Omental fat pad (tissue), 4 donors: ENCODE measurements at places on chromosomes 3 and 15. TPM values are rescaled to one million over a fixed set of nuclear protein-coding genes. Genes with fewer than 3 reads are reported as not detected.

GRCh38 chr3:155339052-155339451 is 45.6 kb upstream of the STRIT1 start:
- DNase-seq, result no peak

DNA sequence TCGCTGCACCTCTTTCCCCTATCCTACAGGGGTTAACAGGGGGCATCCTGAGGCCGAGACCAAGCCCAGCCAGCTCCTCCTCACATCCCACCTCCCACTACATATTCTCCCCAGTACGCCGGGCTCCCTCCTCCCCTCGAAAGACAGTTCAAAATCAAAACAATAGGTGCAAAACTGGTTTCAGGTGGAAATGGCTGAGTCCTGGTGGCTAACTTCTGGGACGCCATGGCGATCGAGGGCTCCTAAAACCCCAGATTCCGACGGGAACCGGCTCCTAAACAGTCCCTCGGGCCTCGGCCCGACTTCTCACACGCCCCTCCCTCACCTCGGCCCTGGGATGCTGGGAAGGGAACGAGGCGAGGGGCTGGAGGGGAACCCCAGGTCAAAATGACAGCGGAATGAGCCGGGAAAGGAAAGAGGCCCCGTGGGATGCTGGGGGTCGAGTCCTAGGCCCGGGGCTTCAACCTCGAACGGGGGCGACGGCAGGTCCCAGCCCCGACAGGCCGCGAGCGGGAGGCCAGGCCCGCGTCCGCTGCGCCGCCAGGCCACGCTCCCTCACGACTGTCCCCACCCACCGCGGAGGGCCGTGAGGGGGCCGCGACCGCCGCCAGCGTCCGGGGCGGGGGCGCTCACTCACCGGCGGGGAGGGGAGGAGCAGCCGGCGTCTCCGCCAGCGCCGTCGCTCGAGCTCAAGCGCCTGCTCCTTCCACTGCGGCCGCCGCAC is 492 bp downstream of the TMCC1 start:
- no peak for DNase-seq

- DNase-seq, result no peak
Observed at GRCh38 chr3:16243706-16244490, 20.8 kb downstream of the DPH3 start.

DNA sequence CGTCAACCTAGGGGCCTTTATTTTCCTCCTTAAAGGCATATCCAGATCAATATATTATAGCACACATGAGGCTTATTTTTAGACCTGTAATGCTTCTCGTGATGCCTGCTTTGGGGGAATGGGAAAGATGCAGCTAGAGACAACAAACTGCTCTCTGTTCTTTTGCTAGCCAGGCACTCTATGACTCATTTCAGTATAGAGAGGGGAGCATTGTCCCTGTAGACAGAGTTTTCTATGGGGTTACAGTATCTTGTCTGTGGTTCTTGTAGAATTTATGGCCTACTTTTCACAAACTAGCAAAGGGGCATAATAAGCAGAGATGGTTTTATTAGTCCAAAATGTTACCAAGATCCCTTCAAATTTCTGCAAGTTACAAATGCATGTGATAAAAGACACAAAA is 305.6 kb downstream of the LSAMP start:
- no peak for DNase-seq

- DNase-seq, result no peak
Observed at GRCh38 chr15:99106417-99107220, 1.7 kb downstream of the SYNM start.

DNA sequence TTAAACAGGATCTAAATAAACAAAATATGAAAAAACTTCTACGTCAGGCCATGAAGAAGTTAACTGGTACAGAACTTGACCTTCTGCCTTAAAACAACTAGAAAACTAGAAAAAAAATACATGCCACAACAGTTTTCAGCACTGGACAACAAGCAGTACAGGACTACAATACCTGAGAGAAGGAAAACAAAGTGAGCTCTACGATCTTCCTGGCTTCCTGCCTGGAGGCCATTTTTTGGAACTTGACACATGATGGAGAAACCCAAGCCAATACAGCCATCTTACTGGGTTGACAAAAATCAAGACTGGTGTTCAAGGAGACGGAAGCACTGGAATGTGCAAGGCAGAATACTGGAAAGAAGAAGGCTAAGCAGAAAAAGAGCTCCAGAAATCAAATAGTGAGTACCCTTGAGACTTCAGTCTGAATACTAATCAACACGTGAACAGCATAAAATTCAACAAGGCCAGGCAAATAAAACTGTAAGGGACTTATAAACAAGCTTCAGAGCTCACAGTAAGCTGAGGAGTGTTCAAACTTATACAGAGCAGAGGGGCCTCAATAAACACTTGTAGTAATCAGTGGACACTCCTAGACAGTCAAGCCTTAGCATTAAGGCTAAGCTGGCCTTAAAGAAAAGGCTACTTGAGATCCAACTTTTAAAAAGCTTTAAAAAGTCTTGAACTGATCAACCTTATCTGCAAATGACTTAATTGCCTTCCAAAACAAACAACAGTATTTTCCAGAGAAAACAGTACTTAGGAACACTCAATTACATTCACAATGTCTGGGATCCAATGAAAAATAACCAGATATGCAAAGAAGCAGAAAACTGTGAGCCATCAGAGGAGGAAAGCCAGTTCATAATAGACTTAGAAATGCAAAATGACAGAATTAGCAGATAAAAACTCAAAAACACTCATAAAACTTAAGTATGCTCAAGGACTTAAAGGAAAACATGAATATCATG is 63.2 kb downstream of the DLG1 start:
- DNase-seq, result no peak

DNA sequence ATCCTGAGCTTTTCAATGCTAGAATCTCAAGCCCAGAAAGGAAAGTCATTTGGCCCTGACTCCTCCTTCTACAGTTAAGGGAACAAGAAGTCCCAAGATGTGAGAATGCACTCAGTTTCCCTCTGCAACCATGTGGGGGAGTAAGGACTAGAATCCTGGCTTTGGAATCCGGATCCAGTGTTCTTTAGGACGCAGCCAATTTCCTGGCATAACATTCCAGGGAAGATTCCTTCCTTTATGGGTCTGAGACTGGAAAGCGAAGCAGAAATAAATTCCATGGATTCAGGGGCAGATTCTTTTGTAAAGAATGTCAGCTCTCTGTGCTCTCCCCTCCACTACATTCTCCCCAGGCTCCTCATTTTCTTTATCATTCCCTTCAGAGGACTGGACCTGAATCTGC is 151.8 kb upstream of the SOX14 start:
- no peak for DNase-seq

- DNase-seq, result no peak
Observed at GRCh38 chr3:130841357-130841756, 52.5 kb upstream of the ATP2C1 start.

- no peak for DNase-seq
Observed at GRCh38 chr15:63037976-63038720, 4.4 kb upstream of the TPM1 start.

DNA sequence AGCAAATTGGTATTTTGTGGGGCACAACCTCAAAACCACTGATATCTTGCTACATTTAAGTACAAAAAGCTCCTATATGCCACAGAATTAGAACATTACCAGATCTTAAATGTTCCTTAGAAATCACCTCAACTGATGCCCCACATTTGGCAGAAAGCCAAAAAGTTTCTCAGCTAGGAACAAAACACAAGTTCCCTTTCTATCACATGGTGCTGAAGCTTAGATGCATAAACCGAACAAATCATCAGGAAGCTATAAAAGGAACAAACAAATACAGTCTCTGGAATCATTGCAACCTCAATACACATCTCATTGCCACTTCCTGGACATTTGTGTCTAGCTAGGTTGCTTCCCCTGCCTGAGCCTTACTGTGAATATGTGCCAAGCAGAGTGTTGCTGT is 492.6 kb downstream of the LPP start:
- no peak for DNase-seq

DNA sequence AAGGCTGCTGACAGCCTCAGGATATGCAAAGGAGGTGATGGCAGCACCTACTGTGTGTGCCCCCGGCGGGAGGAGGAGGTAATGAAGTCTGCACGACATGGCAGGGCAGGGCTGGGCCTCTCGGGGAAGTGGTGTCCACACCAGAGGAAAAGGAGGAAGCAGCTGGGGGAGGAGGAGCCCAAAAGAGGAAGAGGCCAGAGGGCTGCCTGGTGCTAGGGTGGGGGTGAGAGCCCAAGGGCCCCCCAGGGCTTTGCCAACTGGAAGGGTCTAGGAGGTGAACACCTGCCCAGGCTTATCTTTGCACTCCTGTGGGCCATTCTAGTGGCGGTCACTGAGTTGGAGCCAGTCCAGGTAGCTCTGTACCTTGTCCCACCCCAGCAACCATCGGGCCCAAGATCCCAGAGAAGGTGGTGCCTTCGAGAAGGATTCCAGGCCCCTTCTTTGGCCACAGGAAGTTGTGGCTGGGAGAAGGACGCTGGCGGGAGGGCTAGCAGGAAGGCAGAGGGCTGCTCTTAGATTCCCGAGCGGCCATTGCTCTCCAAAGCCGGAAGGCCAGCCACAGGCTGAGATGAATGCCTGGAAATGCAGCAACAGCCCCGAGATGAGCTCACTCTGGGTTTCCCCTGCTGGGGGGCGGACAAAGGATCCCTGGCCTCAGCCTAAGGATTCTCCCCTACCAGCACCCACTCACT is 7.0 kb downstream of the GNAI2 start:
- no peak for DNase-seq

DNA sequence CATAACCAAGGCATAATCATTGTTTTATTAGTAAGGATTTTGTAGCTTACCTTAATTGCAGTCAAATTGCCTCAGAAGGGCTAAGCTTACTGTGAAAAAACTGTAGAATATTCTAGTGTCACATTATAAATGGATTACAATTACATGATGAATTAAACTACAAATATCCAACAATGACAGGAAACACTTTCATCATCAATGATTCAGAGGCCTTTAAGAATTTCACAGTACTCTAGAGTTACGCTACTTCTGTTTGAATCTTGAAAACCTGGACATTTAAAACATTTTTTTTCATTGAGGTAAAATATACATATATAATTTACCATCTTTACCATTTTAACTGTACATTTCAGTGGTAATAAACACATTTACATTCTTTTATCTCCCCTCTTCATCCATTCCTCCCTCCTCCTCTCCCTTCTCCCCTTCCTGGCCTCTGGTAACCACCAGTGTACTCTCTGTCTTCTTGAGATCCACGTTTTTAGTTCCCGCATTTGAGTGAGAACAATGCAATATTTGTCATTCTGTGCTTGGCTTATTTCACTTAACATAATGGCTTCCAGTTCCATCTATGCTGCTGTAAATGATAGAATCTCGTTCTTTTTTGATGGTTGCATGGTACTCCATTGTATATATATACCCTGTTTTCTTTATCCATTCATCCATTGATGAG is 54.7 kb downstream of the GJD2 start:
- DNase-seq, result no peak

GRCh38 chr3:64454179-64454578 is 228.9 kb upstream of the PRICKLE2 start:
- no peak for DNase-seq

The EIF4E3 gene
- total RNA-seq, result 29.0 TPM

The TMCO5A gene
- not detected for total RNA-seq

The LCTL gene
- total RNA-seq, result not detected

The ACSBG1 gene
- total RNA-seq, result not detected

The GOLGA8J gene
- total RNA-seq, result 0.44 TPM

The DUOX2 gene
- 0.13 TPM for total RNA-seq

The VPS8 gene
- total RNA-seq, result 42.0 TPM
